PC-3 (cell line): ENCODE measurements at places on chromosomes 11 and 22. TPM values are rescaled to one million over a fixed set of nuclear protein-coding genes. Genes with fewer than 3 reads are reported as not detected.
A peak's percentile ranks its signal among the peaks of the same experiment; 100 is the strongest.

DNA sequence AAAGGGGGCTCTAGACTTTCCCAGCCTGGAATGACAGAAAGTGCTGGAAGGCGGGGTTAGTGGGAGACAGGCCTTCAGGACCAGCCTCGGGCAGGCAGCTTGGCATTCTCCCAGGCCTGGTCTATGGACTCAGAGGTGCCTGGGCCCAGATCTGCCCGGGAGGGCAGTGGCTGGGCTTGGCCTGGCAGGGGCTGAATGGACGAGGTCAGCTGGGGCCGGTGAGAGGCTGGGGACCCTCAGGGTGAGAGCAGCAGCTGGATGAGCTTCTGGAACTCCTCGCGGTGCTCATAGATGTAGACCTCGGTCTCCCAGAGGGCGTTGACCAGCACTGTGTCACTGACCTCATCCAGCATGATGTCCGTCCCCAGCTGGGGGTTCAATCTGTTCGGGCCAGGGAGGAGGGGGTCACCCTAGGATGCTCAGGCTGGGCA is 1.5 kb upstream of the BAIAP2L2 start:
- DNase-seq: no peak

- peak; percentile 39 for DNase-seq
Measured at GRCh38 chr11:13222285-13222684, 55.3 kb upstream of the BMAL1 start.

DNA sequence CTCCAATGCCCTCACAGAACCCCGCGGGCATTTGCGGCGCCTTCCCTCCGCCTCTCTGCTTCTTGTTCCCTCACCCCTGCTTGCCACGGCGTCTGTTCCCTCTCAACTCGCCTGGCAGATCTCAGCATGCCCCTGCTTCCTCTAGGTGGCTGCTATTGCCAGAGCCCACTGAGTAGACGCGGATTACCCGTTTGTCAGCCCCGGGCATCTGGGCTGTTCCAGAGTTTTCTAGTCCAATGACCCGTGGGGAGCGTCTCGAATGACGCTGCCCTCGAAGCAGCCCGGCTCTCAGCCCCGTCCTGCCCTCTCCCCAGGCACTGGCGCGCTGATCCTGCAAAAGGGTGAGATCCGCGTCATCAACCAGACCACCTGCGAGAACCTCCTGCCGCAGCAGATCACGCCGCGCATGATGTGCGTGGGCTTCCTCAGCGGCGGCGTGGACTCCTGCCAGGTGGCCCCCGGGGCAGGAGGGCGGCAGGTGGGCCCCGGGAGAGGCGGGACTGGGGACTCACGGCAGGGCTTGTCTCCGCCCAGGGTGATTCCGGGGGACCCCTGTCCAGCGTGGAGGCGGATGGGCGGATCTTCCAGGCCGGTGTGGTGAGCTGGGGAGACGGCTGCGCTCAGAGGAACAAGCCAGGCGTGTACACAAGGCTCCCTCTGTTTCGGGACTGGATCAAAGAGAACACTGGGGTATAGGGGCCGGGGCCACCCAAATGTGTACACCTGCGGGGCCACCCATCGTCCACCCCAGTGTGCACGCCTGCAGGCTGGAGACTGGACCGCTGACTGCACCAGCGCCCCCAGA is 49.7 kb downstream of the ST14 start:
- DNase-seq: no peak

DNA sequence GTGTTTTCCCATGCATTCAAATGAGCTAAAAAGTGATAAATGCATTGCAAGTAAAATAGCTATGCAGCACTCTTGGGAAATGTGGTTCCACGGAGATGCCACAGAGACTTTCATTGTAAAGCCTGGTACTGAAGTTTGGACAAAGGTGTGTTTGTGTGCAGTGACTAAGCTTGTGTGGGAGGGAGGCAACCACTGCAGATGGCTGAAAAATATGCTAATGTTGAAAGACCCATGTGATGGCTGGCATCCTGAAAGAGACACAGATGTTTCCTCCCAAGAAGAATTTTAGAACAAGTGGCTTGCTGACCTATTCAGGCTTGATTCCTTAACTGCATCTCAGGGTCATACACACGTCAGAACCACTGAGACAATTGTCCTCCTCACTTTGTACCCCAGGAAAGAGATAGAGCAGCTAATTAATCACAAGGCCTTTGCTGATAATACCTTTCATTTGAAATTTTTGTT is 73.8 kb downstream of the FAM76B start:
- DNase-seq: peak; percentile 46

DNA sequence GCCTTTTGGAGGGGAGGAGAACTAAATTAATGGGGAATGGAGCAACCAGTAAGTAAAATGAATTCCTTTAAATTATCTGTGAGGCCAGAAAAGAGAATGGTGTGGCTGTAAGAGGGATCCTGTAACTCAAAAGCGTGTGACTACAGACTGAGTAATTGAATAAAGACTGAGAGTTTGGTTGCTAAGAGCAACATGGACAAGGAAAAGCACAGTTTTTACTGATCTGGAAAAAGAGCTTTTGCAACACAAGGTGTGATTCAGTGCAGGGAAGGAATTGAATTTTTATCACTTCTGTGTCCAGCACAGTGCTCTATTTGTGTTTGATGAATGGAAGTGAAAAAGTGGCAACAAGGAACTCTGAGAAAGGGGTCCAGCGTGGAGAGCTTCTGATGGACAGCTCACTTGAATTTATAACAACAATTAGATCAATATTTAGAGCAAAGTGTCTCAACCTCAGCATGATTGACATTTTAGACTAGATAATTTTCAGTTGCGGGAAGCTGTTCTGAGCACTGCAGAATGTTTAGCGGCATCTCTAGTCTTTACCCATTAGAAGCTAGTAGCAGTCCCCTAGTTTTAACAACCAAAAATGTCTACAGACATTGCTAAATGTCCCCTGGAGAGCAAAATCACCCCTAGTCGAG is 202.8 kb upstream of the BDNF start:
- peak; percentile 86 for DNase-seq

GRCh38 chr11:70124321-70125000 is 46.3 kb downstream of the ANO1 start:
- DNase-seq: no peak

- no peak for DNase-seq
Measured at GRCh38 chr11:40099426-40100161, 1359.9 kb downstream of the LRRC4C start.

DNA sequence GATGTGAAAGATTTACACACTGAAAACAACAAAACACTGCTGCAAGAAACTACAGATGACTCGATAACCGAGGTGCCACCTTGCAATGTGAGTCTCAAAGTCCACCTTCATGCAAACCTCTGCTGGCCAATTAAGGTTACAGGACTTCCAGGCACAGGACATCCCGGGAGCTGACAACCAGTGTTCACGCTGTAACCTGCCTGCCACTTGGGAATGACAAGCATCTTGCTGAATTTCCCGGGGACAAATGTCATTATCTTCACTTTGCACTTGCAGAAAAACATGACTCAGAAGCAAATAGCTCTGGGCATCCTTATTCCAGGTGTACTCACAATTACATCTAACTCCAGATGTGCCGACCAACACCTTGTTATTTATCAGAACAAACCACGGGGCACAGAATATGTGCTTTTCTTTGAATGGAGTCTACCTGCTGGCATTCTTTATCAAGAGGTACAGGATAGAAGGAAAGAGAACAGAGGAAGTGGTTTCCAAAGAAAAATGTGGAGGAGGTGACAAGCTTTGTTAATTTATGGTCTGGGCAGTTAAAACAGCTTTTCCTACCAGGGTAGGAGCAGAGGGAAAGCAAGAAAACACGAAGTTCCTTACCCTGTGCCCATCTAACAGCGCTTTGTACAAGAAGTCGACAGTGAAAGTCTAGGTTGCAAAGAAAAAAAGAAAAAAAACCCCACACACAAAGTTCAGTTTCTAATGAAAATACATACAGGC is 72.3 kb downstream of the SHANK2 start:
- DNase-seq: no peak

C11orf87 gene
- total RNA-seq: not detected in 2 replicates

TAF6L gene
- 40.2 and 43.9 TPM in 2 replicates for total RNA-seq

ARHGAP42 gene
- 11.0 and 12.1 TPM in 2 replicates for total RNA-seq
